T-helper 17 cell (primary cell): ENCODE measurements at places on chromosomes 13 and 19. TPM values are rescaled to one million over a fixed set of nuclear protein-coding genes. Genes with fewer than 3 reads are reported as not detected.
A peak's percentile ranks its signal among the peaks of the same experiment; 100 is the strongest.

- no peak overlapping the region for H3K27ac ChIP-seq
- no peaks in the 10 kb centered on the region for H3K27me3 ChIP-seq
- no peaks in the 10 kb centered on the region for H3K36me3 ChIP-seq
- peaks cover 2% of the 10 kb centered on the region for H3K4me1 ChIP-seq
- no peak for DNase-seq
Observed at GRCh38 chr13:26476111-26476781, 81.2 kb upstream of the WASF3 start.

- H3K27me3 ChIP-seq = peaks cover 48% of the 10 kb centered on the region
- no peaks in the 10 kb centered on the region for H3K36me3 ChIP-seq
- DNase-seq = no peak
- H3K4me3 ChIP-seq = no peak overlapping the region
- no peak overlapping the region for H3K27ac ChIP-seq
Observed at GRCh38 chr13:36804588-36804987, 14.4 kb upstream of the RFXAP start.

DNA sequence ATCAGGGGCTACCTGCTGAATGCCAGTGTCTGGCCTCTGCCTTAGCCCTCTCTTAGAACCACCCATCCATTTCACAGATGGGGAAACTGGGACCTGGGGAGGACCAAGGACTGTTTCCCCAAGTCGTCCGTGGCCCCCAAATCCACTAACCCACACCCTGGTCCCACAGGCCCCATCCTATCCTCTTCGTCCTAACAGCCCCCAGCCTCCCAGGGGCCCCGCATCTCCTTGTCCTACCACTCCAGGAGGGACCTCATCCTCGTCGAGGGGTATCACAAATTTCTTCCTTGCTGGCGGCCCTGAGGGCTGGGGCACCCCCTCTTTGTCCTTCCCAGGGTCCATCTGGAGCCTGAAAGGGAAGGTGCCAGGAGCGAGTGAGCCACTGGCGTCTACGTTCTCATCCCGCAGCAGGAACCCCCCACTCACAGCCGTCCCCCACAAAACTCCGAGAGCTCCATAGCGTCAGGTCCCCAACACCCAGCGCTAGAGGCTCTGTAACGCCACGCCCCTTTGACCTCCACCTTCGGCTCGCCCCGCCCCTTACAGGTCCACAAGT is 606 bp downstream of the ERCC1 start:
- H3K27ac ChIP-seq = peak overlapping the region; percentile 92
- peaks cover 6% of the 10 kb centered on the region for H3K36me3 ChIP-seq
- H3K4me1 ChIP-seq = peaks cover 36% of the 10 kb centered on the region
- H3K27me3 ChIP-seq = no peaks in the 10 kb centered on the region
- peak overlapping the region; percentile 98 for H3K4me3 ChIP-seq

- peaks cover 23% of the 10 kb centered on the region for H3K4me1 ChIP-seq
- H3K27me3 ChIP-seq = no peaks in the 10 kb centered on the region
- H3K36me3 ChIP-seq = no peaks in the 10 kb centered on the region
- H3K4me3 ChIP-seq = no peak overlapping the region
- no peak for DNase-seq
Observed at GRCh38 chr13:112702986-112703379, 13.1 kb downstream of the ATP11A start.

DNA sequence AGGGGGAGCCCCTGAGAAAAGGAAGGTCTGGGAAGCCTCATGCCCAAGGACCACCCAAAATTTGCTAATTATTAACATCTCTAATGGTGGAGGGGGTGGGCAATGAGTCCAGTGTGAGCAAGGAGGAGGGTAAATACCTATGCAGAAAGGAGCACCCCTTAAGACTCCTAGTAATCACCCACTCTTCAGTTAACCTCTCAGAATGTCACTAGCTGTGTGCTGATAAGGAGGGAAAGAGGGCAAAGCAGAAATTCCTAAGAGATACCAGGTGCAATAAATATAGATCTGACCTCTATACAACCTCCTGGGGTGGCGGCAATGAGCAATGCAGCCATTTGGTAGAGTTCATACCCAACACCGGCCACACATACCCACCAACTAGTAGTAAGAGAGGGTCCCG is 12.7 kb upstream of the DPY19L3 start:
- no peaks in the 10 kb centered on the region for H3K36me3 ChIP-seq
- no peak overlapping the region for H3K4me3 ChIP-seq
- DNase-seq = no peak
- H3K4me1 ChIP-seq = peaks cover 4% of the 10 kb centered on the region

- H3K27me3 ChIP-seq = no peaks in the 10 kb centered on the region
- no peaks in the 10 kb centered on the region for H3K4me1 ChIP-seq
- no peak overlapping the region for H3K27ac ChIP-seq
- DNase-seq = no peak
Observed at GRCh38 chr13:58660826-58661225, 1029.3 kb downstream of the PCDH17 start.

GRCh38 chr13:112587764-112588489 is at the start of gene TUBGCP3:
TSS of gene TUBGCP3 (minus strand) at chr13:112588153. CDS start at chr13:112587980, 173 bp downstream.
- peak within 1 kb of the TSS; percentile 93 for H3K27ac ChIP-seq
- peaks cover 9% of the 10 kb centered on the region for H3K27me3 ChIP-seq
- no peaks in the 10 kb centered on the region for H3K36me3 ChIP-seq

DNA sequence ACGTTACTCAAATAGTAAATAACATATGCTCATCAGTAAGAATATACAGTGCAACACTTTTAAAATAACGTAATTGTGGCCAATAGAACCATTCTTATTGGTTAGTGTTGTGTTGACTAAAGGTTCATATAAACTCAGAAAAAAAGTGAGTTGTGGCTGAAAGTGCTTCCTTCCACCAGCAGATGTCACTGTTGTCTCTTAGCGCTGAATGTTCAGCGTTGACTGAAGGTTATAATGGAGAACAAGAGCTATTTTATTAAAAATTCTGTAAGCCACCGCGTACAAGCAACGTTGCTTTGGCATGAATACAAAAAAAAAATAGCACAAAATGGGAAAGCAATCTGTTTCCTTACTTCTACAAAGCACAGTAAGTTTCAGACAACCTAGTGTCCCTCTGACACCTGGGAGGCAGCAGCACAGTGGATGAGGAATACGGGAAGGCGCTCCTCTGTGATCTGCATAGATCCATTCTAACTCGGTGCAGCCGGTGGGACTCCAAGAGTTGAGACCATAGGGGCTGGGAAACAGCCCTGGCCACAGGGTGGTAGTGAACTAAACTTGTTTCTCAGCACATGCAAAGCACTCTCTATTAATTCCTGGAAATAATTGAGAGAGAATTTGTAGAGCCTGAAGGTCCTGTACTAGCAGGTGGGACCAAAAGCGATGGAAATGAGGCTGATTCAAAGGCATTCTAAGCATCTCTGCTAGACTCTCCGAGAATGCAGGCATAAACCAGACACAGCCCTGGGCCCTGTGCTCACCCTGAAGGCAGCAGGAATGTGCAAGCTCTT is 23.9 kb upstream of the OXGR1 start:
- no peak overlapping the region for H3K27ac ChIP-seq
- H3K27me3 ChIP-seq = peaks cover 72% of the 10 kb centered on the region
- peaks cover 10% of the 10 kb centered on the region for H3K36me3 ChIP-seq
- H3K4me3 ChIP-seq = no peak overlapping the region

DNA sequence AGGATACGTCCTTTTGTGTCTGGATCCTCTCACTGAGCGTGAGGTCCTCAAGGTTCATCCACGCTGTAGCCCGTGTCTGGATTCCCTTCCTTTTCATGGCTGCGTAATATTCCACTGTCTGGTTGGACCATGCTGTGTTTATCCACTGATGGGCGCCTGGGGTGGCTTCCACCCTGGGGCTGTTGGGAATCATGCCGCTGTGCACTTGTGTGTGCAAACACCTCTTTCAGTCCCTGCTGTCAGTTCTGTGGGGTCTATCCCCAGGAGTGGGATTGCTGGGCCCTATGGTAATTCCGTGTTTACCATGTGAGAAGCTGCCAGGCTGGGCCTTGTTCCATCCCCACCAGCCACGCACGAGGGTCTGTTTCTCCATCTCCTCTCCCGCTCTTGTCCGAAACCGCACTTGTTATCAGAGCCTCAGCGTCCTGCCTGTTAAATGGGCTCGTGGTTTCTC is 98.6 kb downstream of the GADD45B start:
- no peaks in the 10 kb centered on the region for H3K36me3 ChIP-seq
- no peak for DNase-seq
- no peak overlapping the region for H3K4me3 ChIP-seq

CCDC8 gene
- not detected for total RNA-seq

TMEM59L gene
- 0.29 TPM for total RNA-seq
